ENCODE measurements at places on chromosomes 13 and 19. TPM values are rescaled to one million over a fixed set of nuclear protein-coding genes. Genes with fewer than 3 reads are reported as not detected.

ZNF583 gene
- 4.4 TPM for total RNA-seq

PDX1 gene
- total RNA-seq, result not detected

PRR36 gene
- not detected for total RNA-seq

TPT1 gene
- total RNA-seq, result 4,343 TPM

APLP1 gene
- total RNA-seq, result 11.0 TPM

TSSK6 gene
- total RNA-seq, result 1.9 TPM

ZNF547 gene
- total RNA-seq, result 4.6 TPM

CATSPERD gene
- total RNA-seq, result not detected

TEX29 gene
- total RNA-seq, result 0.17 TPM

INSR gene
- total RNA-seq, result 35.8 TPM

TNNT1 gene
- 33.3 TPM for total RNA-seq

SMIM44 gene
- total RNA-seq, result not detected

SLC17A7 gene
- under 0.01 TPM for total RNA-seq

FREM2 gene
- total RNA-seq, result not detected

PEAK3 gene
- total RNA-seq, result not detected

KLK4 gene
- total RNA-seq, result not detected

Data from bronchial smooth muscle cell (primary cell).